Fibroblast of skin of left biceps (primary cell): ENCODE measurements at places on chromosomes 12 and 14.

DNA sequence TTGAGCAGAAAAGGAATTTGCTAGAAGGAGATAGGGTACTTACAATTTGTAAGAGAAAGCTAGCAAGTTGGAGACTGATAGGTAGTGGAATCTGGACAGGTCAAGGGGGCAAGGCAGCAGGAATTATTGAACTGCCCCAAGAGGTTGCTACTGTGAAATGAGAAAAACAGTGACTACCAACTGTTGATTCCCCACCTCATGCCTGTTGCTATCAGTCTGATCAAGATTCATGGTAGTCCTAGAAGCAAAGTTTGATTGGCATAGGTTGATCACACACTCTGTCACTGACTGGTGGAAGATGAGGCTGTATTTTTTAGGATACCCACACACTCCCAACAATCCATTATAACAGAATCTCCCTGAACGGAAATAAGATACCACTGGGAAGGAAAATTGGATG lies 89.4 kb upstream of the IGF1 start:
- DNase-seq, result no peak

DNA sequence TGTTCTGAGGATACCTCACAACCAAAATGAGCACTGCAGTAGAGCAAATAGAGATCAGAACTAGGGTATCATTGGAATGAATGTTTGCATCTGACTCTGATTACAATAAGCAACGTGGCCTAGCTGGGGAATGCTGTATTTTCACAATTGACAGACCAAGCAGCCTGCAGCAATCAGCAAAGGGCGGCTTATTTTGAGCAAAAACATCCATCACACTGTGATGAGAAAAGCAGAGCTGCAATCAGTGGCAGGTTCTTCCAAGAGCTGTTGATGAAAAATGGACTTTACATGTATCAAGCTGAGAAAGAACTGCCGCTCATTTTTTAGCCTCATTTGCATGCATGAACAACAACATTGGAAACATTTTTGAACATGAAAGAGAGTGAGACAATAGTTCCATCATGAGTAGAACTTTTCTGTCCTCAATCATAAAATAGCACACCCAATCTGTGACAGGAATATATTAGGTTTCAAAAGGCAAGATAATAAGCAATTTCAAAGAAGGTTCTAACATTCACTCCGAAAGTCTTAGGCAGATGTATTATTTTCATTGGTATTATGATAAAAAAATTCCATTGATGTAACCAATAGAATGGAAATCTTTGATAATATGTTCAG lies 249.7 kb upstream of the FBXO33 start:
- no peak for DNase-seq

DNA sequence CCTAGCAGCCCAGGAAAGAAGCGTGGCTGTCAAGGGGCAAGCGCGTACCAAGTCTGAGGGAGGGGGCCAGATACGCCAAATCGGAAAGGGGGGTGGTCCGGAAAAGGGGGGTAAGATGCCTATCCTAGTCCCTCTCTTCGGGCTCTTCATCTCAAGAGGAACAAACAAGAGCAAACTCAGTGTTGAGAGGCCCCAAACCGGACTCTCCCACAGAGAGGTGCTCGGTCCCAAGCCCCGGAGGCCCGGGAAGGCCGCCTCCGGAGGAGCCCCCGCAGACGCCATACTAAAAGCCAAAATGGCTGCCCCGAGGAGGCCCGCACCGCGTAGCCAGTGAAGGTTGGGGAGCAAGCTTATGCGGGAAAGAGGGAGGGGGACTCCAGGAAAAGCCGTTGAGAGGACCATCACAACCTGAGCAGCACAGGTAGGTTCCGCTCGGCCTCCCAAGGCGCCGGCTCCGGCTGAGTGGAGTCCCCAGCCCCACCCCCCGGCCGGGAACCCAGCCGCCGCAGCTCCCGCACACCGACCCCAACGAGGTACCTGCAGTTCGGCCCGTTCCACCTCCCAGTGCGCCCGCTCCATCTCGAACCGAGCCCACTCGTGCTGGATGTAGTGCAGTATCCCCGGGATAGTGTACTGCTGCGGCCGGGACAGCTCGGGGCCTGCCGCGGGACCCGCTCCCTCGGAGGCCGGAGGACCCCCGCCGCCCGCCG lies at the start of gene AP4S1:
TSS of gene AP4S1 (plus strand) at position 283 of the 710 bp plus-strand sequence. CDS start 40,548 bp downstream, outside the sequence.
- no peak for DNase-seq

- no peak for DNase-seq
Observed at GRCh38 chr12:68620519-68621471, 10.1 kb downstream of the RAP1B start.

DNA sequence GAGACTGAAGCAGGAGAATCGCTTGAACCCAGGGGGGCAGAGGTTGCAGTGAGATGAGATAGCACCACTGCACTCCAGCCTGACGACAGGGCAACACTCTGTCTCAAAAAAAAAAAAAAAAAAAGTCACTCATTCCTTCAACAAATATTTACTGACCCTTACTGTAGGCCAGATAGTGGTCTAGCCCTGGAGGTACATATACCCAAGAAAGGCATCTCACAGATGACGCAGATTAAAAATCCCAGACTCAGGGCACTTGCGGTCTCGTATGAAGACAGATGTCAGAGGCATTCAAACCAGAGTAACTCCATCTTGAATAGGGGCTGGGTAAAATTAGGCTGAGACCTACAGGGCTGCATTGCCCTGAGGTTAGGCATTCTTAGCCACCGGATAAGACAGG lies 44.8 kb downstream of the CLMN start:
- no peak for DNase-seq

DNA sequence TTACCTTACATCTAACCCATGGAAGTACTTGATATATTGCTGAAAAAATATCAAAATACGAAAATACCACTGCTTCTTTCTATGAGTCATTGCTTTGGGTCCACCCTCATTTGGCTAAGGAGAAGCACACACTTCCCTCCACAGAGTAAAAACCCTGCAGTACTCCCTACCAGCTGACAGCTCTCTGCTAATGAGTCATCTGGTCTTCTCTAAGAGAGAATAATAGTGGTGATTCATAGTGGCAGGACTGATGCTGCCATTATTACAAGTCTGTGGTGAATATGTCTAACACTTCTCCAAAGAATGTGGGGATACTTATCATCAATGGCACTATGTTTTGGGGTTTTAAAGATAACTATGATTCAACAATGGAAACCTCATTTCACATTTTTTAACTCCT lies 90.7 kb downstream of the PPFIA2 start:
- DNase-seq, result peak; percentile 53

GRCh38 chr14:95018821-95019220 lies 138.5 kb downstream of the DICER1 start:
- DNase-seq, result no peak
